ENCODE measurements at places on chromosomes 11 and 22.
A peak's percentile ranks its signal among the peaks of the same experiment; 100 is the strongest.

DNA sequence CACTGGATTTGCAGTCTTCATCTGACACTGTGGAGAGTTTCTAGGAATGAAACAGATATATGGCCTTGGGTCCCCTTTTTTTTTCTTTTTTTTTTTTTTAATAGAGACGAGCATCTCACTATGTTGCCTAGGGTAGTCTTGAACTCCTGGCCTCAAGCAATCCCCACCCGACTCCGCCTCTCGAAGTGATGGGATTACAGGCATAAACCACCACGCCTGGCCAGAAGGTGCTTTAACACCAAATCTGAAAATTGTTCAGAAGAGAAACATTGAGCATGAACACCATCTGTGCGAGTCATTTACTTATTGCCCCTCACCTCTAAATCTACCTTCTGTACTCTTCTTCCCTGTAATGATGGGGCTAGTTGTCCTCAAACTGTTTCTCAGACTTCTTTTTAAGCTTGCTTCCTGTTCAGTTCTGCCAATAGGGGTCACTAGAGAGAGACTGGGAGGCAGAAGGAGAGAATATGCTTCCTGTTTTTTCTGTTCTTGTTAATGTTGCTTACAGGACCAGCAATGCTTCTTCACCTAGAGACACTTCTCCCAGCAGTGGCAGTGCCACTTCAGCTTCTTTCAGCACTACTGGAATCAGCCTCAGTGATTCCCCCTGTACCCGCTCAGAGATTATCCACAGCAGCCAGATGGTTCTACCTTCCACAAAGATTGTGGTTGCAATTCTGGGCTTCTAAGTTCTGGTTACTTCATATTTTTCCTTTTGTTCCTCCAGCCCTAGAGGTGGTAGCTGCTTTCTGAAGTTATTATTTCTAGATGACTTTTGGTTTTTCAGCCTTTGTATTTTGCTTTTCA lies 20.8 kb upstream of the ZBED5 start:
- DNase-seq: no peak

DNA sequence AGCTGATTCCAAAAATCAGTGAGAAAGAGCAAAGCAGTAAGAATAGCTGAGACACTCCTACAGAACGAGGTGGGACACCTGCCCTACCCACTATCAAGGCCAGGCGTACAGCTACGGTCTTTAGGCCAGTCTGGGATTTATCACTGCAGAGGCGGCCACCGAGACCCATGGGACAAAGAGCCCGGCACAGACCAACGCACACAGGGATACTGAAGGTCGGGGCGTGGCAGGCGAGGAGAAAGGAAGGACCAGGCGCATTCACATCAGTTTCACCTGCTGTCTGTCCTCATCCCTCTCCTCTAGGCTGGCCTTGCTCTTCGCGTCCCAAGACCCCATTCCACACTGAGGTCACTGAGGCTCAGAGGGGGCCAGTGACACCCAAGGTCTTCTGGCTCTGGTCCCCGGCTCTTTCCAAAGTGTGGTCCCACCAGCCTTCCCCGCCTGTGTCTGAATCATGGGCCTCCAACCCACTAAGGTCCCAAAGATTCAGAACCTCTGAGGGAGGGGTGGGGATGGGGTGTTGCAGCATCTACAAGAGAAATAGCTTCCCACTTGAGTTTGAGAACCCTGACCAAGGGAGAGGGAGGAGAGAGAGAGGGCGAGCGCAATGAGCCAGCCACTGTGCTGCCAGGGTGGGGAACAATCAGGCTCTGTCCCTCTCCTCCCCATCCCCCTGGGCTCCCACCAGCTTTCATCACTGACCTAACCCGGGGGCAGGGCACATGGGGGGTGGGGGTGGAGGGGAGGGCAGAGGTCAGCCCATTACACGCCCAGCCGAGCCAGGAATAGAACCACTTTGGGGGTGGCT lies 7.2 kb upstream of the PICK1 start:
- DNase-seq: no peak

DNA sequence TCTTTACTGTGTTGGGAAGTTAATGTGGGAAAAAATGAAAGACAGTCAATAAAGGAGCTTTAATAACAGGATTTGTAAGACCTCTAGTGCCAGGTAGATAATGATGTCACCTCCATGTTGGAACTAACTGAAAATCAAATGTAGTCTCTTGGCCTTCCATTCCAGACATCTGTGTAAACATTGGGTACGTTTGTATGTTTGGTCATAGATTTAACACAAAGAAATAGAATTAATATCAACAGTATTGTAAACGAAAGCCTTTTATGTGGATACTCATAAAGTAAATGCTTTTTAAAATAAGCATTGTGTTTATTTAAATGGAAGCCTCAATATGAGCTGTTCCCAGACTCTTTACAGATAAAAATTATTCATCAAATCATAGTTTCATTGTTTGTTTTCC lies 605.7 kb downstream of the METTL15 start:
- no peak for DNase-seq

GRCh38 chr22:40491990-40492631 lies 121.7 kb downstream of the SGSM3 start:
- DNase-seq: no peak

DNA sequence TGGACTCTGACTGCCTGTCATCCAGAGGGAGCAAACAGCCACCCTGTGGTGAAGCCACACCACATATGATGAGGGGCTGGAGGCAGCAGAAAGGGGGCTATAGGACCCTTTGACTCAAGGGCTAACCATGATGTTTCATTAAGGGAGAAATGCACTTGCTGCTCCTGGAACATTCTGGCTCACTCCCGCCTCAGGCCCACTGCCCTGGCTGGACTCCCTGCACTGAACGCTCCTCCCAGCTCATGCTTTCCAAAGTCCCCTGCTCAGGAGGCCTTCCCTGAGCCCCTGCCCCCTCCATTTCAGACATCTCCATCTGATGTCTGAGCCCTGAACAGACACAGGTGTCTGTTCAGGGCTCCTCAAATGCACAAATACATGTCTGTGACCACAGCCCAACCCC lies 69.1 kb downstream of the CDKN1C start:
- DNase-seq: no peak

- DNase-seq: peak; percentile 50
These were observed at the start of gene LZTR1 for GRCh38 chr22:20981787-20982562. TSS of gene LZTR1 (plus strand) at chr22:20982297. CDS start at chr22:20982372, 75 bp downstream.

DNA sequence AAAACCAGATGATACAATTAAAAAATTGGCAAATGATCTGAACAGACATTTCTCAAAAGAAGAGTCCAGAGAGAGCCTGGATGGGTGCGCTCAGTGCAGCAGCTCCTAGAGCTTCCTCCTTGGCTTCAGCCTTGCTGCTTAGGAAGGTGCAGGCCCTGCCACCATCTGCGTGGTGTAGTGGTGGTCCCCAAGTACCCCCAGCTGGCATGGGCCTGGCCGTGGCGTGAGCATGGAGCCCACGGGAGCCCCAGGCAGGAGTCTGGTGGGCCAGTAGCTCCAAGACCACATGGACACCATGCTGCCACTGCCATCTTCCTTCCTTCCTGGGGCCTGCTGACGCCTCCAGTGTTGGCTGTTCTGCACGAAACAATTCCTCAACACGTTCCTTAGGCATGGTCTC lies 20.5 kb downstream of the THY1 start:
- DNase-seq: no peak

DNA sequence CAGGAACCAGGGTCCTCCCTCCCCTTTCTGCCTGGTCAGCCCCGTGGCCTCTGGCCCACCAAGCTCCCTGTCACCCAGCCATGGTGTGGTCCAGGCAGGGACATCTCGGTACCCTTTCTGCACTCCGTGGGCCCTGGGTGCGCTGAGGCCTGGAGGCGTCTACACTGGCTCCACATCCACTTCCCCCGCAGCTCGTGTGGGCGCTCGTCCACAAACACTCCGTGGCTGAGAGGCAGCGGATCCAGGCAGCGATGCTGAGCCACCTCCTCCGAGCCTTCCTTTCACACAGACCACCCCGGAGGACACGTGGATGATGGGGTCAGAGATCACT lies 16.1 kb downstream of the RNH1 start:
- no peak for DNase-seq

DNA sequence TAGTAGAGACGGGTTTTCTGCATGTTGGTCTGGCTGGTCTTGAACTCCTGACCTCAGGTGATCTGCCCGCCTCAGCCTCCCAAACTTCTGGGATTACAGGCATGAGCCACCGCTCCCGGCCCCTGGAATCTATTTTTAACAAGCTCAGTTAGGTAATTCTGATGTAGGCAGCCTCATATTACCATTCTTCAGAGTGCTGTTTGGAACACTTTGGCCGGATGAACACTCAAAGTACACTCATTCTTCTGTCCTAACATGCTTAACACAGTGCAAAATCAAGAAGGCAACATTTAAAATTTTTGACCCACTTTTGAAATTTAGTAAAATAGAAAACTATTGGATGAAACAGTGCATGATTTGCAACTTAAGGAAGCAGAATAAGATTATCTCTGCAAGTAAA lies 586.7 kb upstream of the CHORDC1 start:
- no peak for DNase-seq

DNA sequence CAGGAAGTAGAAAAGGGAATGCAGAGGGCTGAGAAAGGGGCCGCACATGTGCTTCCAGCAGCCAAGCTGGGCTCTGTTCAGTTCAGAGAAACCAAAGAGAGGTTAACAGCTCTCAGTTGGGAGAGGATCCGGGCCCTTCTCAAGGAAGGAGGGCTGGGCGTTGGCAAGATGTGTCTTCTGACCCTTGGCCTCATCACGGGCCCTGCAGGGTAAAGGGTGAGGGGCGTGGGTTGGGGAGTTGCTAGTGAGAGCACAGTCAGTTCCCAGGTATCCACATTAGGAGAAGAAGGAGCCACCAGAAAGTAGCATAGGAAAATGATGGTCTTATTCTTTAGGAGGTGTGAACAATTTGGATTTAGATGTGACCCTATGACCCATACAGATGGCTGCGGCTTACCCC lies 73.0 kb downstream of the OSBP2 start:
- DNase-seq: no peak

DNA sequence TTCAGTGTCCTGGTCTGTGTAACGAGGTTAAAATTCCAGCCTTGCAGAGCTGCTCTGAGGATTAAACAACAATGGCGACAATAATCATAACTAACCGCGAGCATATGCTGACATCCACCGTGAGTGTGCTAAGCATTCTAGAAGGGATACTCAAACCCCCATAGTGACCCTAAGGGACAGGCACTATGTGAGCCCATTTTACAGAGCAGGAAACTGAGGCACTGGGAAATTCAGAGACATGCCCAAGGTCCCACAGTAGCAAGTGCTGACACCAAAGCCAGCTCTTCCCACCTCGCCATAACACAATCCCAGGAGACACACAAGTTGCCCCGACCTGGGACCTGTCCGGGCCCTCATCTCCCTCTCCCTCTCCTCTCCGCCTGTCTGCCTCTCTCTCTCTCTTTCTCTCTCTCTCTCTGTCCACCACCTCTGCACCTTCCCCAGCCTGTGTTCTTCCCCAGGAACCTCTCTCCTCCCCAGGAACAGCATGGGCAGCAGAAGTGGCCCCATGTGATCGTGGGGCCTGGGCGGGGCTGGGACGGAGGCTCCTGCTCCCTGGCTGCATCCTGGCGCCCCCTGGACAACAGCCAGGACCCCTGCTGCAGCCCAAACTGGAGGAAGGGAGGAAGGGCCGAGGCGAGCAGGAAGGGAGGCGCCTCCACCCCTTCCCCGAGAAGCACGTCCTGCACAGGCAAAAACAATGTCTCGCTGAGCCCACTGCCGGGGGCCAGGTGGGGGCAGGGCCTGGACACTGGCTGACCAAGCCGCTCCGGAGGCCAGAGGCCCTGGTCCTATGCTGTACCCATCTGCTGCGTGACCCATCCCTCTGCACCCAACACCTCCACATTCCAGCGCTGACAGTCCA lies 14.8 kb upstream of the MFNG start:
- DNase-seq: no peak

DNA sequence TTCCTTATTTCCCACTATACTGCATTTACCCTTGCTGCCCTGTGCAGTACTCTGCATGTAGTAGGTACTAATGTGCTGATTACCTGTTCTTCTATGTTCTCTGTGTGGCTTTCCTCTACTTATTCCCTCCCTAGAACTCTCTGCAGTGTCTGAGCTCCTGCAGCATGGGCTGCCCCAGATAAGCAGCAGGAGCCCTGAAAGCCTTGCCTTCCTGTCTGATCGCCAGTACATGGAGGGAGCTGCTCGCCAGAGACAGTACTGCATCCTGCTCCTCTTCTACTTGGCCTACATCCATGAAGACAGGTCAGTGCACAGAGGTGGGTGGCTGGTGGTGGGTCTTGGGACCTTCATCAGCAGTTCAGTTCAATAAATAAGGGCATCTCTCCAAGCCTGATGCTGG lies 42.2 kb upstream of the CCDC134 start:
- DNase-seq: no peak

- no peak for DNase-seq
These were observed 9.7 kb upstream of the MALAT1 start for GRCh38 chr11:65489035-65489705.

- DNase-seq: no peak
These were observed 12.6 kb upstream of the MAPK8IP1 start for GRCh38 chr11:45872651-45873356.

DNA sequence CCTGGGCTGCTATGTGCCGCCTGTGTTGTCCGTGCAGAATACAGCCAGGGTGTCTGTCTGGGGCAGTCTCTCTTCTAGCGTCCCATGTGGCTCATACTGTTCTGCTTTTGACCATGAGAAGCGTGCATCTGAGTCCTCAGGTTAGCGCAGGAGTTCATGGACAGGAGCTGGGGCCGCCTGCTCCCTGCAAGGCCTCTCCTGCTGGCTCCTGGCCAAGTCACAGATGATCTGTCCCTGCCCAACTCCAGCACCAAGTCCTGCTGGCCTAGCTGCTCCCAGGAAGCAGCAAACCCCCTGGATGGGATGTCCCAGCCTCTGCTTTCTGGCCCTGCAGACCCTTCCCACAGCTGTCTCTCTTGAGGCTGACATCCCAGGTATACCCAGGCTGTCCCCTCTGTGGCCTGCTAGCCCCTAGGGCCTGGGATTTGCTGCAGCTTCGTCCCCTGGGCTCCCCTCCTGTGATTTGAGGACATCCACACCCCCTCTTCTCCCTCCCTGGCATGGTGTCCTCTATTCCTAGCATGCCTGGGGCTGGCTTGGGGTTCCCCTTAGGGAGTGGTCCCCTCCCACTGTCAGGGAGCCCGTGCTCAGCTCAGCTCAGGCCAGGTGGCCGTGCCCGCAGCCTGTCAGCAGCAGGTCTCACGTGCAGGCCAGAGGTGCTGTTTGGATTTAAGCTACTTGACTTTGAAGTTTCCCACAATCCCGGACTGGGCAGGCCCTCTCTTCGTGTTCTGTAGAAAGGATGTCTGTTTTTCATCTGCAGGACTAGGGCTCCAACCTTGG lies 17.8 kb downstream of the PRR5 start:
- no peak for DNase-seq

DNA sequence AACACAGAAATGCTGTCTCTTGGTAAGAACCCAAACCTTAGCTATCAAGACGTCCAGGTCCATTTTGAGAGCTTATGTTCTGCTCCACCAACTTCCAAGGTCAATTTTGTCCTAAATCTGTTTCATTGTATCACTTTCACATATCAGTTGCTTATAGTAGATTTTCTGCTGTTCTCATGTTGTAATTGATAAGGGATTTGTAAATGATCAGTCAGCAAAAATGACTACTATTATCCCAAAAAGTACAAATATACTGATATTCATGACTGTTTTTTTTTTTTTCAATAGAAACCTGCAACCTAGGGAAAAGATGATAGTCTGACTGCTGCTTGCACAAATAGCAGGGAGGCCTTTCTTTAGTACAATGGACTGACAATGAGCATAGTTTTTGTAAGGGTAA lies 128.1 kb downstream of the ARHGAP20 start:
- no peak for DNase-seq

Data from activated T-helper 1 cell treated with Interleukin-2 at 50 U/mL for 16 hours (primary cell).